ENCODE measurements at places on chromosomes 5 and 9.

GRCh38 chr9:79806086-79806485 is 234.3 kb downstream of the TLE4 start:
- DNase-seq: no peak

GRCh38 chr9:129720865-129721545 is 31.8 kb downstream of the PTGES start:
- no peak for DNase-seq

- no peak for DNase-seq
Measured at GRCh38 chr5:80125022-80125961, 90.1 kb downstream of the THBS4 start.

DNA sequence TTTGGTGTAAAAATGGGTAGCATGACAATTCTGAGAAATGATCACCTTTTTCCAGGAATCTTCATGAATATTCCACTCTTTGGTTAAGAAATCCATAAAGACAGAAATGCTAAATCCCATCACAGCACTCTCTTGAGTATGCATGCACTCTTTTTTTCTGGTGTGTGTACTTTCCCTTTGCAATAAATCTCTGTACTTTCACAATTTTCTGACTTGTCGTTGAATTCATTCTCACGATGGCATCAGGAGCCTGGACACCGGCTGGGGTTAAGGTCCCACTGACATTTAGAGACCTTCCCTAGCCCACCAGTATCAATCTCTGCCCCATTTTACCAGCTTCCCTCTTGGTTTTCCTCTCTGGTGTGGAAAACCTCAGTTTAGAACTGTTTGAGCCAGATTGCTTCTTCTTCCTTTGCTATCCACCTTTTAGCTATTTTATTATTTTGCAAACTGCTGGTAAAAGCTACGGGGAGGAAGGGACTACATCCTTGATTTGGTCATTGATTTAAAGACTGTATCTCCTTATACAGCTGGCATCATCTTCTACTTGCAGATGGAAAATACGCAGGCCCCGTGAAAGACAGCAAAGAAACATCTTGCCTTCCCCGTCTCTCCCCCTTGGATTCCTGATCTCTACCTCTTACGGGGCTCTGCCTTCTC is 59.9 kb upstream of the ZFR start:
- DNase-seq: no peak

GRCh38 chr5:1764606-1764960 is 35.1 kb downstream of the MRPL36 start:
- DNase-seq: no peak
